ENCODE measurements at places on chromosomes 7 and 10. TPM values are rescaled to one million over a fixed set of nuclear protein-coding genes. Genes with fewer than 3 reads are reported as not detected.
A peak's percentile ranks its signal among the peaks of the same experiment; 100 is the strongest.

GRCh38 chr10:131260031-131260430, 51.5 kb downstream of the TCERG1L start:
- DNase-seq, result no peak

MAGI2 gene
- 3.8 TPM for total RNA-seq

GRCh38 chr7:96686305-96686704, 23.3 kb downstream of the SEM1 start:
- no peak for DNase-seq

BICC1 gene
- total RNA-seq, result 0.18 TPM

GRCh38 chr7:158291998-158292397, 295.6 kb downstream of the PTPRN2 start:
- no peak for DNase-seq

CFAP70 gene
- total RNA-seq, result 0.13 TPM

GRCh38 chr10:60944058-60944909, at the start of gene RHOBTB1:
RHOBTB1 (minus strand) TSS chr10:60944185; CDS start chr10:60911542, 32,643 bp downstream.
- peak; percentile 34 for DNase-seq

GRCh38 chr10:51117794-51118193, 43.5 kb downstream of the PRKG1 start:
- no peak for DNase-seq

DNA sequence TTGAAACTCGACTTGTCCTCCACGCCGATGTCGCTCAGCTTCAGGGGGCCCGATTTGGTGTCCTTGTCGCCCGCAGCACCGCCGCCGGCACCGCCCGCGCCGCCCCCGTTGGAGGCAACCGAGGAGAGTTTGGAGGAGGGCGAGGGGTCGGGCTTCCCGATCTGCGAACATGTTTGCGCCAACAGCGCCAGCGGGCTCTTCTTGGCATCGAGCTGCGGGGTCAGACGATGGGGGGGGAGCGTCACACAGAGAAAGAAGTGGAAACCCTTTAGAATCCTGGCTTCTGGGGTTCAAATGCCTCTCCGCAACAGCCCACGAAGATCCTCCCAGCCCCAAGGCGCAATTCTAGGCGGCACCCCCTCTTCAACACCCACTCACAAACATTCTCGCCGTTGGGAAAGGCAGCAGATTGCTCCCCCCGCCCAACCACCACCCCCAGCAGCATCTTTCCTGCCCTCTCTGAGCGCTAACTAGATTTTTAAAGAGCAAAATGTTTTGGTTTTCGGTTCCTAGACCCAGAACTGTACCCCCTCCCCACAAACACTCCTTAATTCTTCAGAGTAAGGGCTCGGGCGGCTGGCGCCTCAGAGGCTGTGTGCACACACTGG, 1.3 kb downstream of the ZNF503 start:
- DNase-seq, result no peak

DNA sequence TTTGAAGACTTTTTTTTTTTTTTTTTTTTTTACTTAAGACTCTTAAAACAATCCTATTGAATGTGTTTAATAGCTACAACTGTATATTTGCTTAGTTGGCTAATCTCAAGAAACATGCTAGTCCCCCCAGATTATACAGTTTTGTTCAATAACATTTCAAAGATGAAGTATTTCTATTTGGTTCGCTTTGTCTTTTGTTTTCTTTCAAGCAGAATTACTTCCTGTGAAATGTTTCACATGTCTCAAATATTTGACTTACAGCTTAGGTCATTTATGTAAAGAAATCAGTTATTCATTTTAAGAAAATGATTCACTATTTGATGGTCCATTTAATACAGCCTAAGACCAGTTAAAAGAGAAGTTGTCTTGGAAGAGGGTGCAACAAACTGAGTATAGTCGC, 12.8 kb upstream of the LAMB1 start:
- peak; percentile 80 for DNase-seq

LRIT1 gene
- not detected for total RNA-seq

GRCh38 chr7:133513608-133514007, 260.7 kb downstream of the EXOC4 start:
- no peak for DNase-seq

- DNase-seq, result no peak
Measured at GRCh38 chr7:38795593-38795992, 113.4 kb downstream of the VPS41 start.

GRCh38 chr7:152925412-152926147, 166.0 kb downstream of the ACTR3B start:
- no peak for DNase-seq

DNA sequence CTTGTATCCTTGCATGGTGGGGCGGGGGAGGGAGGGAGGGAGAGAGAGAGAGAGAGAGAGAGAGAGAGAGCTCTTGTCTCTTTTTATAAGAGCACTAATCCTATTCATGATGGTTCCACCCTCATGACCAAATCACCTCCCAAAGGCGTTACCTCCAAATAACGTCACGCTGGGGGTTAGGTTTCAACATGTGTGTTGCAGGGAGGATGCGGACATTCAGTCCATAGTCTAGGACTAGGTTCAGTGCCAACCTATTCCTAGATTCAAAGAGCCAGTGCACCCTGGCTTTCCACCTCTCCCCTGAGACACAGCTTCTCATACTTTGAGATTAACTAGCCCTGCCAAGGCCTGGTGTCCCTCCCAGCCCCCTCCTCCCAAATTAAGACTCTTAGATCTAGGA, 123.0 kb downstream of the GRK5 start:
- no peak for DNase-seq

- DNase-seq, result no peak
Measured at GRCh38 chr7:7765422-7765821, 47.0 kb upstream of the RPA3 start.

DNA sequence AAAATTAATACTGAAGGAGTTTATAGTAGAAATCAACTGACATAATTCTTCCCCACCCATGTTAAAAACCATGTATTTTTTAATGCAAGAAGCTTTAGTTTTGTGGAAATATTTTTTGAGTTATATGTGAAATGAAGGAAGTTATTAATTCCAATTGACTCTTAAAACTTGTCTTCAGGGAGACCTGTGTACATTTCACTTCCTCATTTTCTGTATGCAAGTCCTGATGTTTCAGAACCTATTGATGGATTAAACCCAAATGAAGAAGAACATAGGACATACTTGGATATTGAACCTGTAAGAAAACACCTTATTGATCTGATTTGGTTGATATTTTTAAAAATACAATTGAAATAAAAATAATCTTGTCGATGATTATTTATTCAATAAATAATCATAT, 33.3 kb downstream of the CD36 start:
- DNase-seq, result no peak

DNA sequence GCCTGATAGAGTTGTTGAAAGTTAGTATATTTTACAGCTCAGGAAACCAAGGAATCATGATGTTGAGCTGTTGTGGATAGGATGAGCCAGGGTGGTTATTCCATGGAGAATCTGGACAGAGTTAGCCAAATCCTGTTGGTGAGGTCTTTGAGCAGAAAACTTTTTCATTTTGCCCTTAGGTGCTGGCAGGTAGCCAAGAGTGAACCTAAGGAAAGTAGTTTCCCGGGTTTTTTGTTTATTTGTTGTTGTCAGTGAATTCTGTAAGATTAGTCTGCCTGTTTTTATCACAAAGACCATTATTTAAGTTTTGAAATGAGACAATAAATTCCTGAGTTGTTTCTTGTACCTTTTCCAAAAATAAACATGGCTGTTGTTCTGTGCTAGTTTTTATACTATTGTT, 61.0 kb downstream of the GALNT11 start:
- no peak for DNase-seq

DNA sequence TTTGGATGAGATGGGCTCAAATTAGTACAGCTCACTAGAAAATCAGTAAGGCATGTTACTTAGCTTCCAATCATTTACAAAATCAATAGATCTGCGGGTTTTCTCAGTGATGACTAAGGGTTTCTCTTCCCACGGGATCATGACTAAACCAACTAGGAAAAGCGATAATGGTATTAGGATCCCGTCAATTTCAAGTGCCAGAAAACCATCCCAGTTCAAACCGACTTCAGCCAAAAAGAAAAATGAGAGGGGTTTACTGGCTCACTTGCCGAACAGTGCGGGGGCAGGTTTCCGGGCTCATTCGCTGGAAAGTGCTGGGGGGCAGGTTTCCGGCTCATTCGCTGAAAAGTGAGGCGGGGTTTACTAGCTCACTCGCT, 62.1 kb upstream of the LYZL2 start:
- no peak for DNase-seq

GRCh38 chr7:4861673-4862072, at the start of gene PAPOLB:
PAPOLB (minus strand) TSS chr7:4862030; CDS start chr7:4861810, 220 bp downstream.
- no peak for DNase-seq

CYP2C19 gene
- total RNA-seq, result not detected

- DNase-seq, result no peak
Measured at GRCh38 chr10:19845503-19846368, 29.5 kb downstream of the PLXDC2 start.

DNA sequence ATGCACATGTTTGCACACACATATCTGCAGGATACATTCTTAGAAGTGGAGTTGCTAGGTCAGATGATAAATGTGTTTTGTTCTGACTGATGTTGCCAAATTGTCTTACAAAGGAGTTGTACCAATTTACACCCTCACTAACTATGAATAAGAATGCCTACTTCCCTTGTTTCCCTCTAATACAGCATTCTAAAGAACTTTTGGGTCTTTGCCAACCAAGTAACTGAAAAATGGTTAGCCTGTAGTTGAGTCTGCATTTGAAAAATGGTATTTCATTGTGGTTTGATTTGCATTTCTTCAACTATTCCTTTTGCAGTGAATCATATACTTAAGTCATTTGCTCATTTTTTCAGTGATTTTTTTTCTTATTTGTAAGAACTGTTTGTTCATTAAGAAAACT, 48.4 kb downstream of the TMEM26 start:
- no peak for DNase-seq

AKR1C4 gene
- 0.28 TPM for total RNA-seq

DNA sequence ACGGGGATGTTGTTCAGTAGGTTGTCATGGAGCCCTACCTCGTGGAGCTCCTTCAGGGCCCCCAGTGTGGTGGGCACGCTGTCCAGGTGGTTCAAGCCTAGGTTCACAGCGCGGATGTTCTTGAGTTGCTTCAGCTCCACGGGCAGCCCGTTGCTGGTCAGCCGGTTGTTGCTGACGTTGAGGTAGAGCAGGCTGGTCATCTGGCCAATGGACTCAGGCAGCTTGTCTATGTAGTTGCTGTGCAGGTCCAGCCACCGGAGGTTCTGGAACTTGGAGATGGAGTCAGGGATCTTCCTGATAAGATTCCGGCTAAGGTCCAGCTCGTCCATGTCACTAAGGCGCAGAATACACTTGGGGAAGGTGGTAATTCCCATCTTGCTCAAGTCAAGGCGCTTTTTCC, 26.0 kb downstream of the LRRC18 start:
- DNase-seq, result no peak

DNA sequence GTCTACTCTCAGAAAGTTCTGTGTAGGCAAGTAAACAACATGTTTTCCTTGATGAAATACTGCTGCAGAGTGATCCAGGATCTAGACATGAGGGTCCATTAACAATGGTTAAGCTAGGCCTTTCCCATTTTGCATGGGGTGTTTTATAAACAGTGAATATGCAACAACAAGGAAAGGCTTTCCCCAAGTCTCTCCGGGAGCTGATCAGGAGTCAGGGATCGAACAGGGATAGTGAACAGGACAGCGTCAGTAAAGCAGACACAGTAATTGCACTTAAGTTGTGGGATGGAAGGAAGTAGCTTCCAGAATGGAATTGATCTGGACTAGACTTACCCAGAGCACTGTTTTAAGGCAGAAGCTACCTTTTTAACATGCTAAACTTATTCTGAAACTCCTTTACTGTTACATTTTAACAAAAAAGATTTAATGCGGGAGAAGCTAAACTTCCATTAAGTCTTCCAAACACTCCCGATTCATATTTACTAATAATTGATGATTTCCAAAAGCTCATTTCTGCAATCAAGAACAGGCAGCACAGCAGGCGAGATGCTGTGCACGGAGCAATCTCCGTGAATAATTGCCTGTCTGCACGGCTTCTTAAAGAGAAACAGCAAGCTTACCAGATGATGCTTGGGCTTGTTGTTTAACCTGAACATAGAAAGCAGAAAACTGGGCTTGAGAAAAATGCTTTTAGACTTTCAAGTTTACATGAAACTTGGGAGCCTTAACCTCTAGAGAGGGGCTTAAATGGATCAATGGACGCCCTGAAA, 50.3 kb upstream of the DOCK1 start:
- DNase-seq, result no peak

GRCh38 chr7:64312826-64313225, 935 bp upstream of the ZNF736 start:
- DNase-seq, result no peak

DNA sequence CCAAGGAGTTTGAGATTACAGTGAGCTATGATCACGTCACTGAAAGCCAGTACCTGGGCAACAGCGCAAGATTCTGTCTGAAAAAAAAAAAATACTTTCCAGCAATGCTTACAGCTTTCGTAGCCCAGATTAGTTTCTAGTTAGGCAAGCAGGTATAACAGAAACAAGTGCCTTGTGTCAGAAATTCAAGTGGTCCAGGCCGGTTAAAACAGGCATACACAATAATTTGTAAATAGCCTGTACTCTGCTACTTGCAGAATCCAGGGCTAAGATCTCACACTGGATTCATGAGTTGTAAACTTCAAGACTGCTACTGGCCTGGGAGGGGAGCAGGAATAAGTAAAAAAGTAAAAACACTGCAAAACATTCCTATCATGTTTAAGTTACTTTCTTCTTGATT, 512.9 kb downstream of the IPMK start:
- DNase-seq, result no peak

MYL10 gene
- not detected for total RNA-seq

SFRP4 gene
- 1.2 TPM for total RNA-seq

DNA sequence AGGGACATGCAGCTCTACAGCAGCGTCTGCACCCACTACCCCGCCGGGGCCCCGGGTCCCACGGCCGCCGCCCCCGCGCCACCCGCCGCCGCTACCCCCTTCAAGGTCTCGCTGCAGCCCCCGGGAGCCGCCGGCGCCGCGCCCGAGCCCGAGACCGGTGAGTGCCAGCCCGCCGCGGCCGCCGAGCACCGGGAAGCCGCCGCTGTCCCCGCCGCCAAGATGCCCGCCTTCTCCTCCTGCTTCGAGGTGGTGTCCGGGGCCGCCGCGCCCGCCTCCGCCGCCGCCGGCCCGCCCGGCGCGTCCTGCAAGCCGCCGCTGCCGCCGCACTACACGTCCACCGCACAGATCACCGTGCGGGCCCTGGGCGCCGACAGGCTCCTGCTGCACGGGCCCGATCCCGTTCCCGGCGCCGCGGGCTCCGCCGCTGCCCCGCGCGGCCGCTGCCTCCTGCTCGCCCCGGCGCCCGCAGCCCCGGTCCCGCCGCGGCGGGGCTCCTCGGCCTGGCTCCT, 631 bp downstream of the OTUD1 start:
- DNase-seq, result no peak

DNA sequence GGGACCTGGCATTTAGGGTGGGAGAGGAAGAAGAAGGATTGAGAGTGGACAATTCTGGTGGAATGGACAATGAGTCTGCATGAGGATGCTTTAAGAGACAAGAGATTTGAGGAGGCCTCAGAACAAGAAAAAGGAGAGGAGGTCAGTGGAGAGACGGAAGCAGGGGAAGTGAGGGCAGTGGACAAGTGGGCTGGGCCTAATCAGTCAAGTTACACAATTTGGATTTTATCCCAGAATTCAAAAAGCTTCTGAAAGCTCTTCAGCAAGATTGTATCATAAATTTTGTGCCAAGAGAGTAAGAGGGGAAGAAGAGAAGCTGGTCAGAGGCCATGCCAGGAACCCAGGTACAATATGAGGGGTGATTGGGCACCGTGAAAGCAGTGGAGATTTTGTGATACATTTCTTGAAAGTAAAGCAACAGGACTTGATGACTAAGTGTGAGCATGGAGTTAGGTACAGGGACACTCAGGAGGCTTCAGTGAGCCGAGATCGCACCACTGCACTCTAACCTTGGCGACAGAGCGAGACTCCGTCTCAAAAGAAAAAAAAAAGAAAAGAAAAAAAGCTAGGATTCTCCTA, 19.3 kb upstream of the TSPAN13 start:
- DNase-seq, result no peak

GRCh38 chr7:17564678-17565212, 266.3 kb downstream of the AHR start:
- no peak for DNase-seq

NKX2-3 gene
- not detected for total RNA-seq

All from HepG2 (cell line).